Skeletal muscle cell (primary cell): ENCODE measurements at places on chromosomes 4 and X.

- DNase-seq, result no peak
Observed at GRCh38 chr4:3313139-3313538, 20.3 kb downstream of the RGS12 start.

- DNase-seq, result no peak
Observed at GRCh38 chr4:140609548-140610425, 41.0 kb upstream of the UCP1 start.

- no peak for DNase-seq
Observed at GRCh38 chr4:26507286-26507685, 17.0 kb upstream of the CCKAR start.

DNA sequence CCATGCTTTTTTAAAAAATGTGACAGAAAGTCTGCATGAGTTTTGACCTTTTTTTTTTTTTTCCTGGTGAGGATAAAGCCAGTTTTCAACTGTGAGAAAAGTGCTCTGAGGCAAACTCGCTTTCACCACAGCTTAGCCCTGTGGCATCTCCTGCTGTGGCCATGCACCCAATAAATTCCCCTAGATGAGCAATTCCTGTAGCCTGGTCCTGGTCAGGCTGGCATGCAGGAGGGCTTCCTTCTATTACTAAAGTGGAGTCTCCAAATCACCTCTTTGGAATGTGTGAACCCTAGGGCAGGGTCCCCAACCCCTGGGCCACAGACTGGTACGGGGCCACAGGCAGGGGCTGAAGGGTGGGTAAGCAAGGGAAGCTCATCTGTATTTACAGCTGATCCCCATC, 265.4 kb downstream of the RAPGEF2 start:
- DNase-seq, result no peak

- DNase-seq, result no peak
Observed at GRCh38 chr4:72875545-72875944, 194.0 kb downstream of the COX18 start.

DNA sequence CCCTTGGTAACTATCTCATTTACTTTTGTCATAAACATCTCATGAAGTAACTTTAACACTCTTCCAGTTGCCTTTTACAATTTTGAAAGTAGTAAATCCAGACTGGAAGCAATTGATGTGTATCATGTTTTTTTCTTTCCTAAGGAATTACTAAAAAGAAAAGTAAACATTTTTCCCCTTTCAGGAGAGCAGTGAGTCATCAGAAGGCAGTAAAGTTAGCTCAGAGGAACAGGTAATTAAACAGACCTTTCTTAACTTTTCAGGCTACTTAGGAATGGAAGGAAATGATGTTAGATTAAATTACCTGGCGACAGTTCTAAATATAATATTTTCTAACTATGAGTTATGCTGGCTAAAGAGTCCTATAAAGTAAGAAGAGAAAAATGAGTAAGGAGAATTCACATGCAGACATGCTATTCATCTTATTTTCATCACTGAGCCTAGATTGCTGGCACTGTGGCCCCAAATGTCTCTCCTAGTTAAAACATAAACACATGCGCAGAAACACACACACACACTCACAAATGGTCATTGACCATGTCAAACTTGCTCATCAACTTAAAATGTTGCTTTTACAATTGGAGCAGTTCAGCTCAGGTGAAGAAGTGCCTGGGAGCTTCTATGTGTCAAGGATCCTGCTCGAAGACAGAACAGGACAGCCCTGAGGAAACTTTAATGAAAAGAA, 9.3 kb downstream of the DMP1 start:
- no peak for DNase-seq

- DNase-seq, result no peak
Observed at GRCh38 chrX:65696613-65697012, 29.2 kb downstream of the MSN start.
